NCI-H2171 treated with DMSO at 0.1 percent for 48 hours (cell line): ENCODE measurements at places on chromosomes 3 and 15.

DNA sequence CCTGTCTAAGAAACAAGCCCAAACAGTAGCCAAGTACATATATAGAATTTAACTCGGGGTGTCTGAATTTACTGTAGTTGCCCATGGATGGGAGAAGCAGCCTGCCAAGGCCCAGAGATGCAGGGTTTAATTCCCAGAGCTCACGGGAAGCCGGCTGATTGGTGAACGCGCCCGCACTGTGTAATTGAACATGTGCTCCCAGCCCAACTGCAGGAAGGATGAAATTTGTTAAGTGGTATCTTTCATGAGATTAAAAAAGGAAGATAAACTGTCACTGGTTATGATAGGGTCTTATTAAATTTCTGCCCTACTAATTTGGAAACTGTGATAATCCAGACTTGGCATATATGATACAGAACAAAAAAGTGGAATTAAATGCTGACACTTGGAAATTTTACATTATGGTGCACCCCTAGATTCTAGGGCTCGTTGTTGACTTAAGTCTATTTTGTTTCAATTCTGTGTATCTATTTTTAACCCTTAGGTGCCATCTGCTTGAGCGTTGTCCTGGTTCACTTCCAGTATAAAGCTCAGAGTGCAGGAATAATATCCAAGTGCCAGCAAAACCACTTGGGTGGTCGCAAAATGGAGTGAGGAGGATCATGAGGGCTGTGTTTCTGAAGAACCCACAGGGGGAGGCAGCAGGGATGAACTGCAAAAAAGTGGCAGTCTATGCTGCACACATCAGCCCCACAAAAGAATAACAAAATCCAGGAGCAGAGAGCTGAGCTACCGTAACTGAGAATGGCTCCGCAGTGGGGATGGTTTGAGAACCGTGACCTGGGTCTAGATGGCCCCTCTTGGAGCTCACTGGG lies 13.8 kb upstream of the TMC3 start:
- DNase-seq = no peak

DNA sequence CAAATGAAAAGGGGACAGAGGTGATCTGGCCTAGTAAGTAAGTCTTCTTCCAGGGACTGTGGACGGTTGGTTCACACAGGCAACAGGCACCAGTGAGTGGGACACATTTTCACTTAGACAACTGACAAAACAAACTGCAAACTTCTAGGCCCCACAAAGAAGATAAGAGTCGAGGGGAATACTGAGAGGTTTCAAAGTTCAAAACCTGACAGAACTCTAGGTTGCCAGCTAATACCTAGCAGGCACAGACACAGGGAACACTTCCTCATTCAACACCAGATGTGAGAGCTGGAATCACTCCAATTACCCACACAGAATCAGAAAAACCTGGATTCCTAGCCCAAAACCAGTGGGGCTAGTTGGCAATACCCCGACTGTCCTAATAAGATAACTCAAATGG lies 621.7 kb downstream of the ZPLD1 start:
- no peak for DNase-seq

- no peak for DNase-seq
These were observed 17.0 kb upstream of the OR5K1 start for GRCh38 chr3:98445949-98446406.

DNA sequence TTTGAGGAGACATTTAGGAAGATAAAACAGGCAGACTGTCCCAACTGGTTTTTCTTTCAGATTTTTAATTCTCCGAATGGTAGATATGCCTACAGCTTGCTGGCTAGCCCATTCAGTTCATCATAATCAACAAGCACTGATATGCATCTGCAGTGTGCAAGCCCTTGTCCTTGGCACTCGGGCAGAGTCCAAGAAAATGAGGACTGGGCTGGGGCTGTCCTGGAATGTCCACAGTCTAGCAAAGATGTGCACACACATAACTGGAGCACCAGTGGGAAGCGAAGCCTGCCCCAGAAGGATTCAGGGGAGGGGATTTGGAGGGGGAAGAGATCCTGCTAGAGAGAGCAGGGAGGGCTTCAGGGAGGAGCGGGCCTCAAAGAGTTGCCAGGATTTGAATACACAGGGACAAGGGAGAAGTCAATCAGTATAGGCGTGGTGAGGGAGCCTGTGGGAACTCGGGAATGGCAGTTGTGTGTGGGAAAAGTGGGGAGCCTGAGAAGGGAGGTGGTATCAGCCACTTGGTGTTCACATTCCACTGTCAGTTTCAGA lies 8.7 kb downstream of the FAH start:
- no peak for DNase-seq

DNA sequence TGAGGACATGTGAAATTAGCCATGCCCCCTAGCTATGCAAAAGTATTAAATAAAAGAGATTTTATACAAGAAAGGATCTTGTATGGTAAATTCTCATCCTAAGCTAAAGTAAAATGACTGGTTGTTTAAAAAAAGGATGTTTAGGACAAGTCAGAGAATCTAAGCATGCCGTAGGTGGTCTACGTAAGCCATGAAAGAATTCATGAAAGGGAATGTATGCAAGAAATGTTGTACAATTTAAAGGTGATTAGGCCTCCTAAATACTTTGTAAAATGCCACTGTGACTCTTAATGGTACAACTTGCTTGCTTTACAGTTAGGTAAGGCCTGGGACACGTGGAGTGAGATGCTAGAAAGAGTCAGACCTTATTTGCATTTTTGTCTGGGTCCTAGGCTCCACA lies 209.0 kb downstream of the EFHB start:
- DNase-seq = no peak

GRCh38 chr3:151859233-151859673 lies 14.2 kb upstream of the SUCNR1 start:
- no peak for DNase-seq

GRCh38 chr15:92149465-92149864 lies 244.2 kb upstream of the ST8SIA2 start:
- DNase-seq = no peak

DNA sequence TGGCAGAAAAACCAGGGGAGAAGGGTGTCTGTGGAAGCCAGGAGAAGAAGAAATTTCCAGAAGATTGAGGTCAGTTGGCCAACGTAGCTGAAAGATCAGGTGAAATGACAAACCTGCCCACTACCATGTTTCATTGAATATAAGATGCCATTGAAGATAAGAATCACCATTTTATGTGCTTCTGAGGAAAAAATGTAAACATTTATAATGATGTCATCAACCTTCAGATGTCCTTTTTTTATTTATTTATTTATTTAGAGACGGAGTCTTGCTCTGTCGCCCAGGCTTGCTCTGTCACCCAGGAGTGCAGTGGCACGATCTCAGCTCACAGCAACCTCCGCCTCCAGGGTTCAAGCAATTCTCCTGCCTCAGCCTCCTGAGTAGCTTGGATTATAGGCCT lies 4.9 kb upstream of the PODXL2 start:
- no peak for DNase-seq

DNA sequence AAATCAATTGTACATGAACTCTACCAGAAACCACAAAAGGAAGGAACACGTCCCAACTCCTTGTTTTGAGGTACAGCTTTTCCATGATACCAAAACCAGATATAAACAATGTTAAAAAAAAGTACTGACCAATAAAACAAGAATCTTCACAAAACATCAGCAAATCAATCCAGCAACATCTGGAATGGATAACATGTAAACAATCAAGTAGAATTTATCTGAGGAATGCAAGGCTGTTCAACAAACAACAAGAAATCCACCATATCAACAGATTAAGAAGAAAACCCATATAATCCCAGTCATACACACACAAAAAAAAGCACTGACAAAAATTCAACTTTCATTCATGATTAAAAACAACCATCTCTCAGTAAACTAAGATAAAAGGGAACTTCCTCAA lies 26.7 kb downstream of the TJP1 start:
- no peak for DNase-seq

- no peak for DNase-seq
These were observed 13.4 kb downstream of the DZIP3 start for GRCh38 chr3:108602935-108603294.

- DNase-seq = no peak
These were observed 14.6 kb downstream of the HDAC11 start for GRCh38 chr3:13494463-13495350.

DNA sequence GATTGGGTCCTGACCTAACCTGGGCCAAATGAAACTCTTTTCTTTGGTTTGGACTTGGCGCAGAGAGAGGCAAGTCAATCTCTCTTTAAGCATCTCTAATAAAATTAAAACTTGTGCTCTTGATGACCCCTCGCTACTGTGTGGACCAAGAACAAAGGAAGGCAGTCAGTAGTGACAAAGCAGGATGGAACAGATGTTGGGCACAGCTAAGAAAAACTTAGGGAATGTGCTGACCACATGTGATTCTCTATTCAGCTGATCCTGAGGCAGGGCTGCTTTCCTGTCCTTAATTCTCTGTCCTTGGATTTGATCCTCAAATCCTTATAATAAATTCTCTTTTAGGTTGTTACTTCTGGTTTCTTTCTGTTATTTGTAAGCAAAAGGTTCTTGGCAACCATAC lies 259.9 kb downstream of the ZIC1 start:
- DNase-seq = no peak

DNA sequence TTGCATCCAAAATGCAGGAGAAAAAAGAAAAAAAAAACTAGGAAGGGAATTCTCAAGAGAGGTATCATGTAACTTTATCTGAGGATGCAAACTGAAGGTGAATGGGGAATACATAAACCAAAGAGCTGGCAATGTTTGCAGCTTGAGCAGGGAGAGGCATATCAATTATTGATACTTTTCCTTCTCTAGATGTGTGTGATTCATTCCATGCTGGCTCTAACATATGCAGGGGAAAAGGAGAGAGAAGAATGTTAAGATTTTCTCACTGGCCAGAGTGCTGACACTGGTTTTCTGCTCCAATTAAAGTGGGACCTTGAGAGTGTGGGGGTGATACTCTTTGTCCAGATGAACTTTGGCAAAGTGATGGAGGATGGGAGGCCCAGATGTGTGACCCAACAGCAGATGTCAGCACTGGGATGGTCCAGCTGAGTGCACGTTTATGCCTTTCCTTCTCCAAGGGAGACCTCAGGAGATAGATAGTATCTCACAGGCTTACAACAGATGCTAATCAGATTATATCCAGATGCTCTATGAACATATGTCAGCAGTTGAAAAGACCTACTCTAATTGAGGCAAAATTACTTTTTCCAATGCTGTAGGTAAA lies 50.0 kb upstream of the PSMD6 start:
- DNase-seq = peak; percentile 71

- no peak for DNase-seq
These were observed 20.2 kb downstream of the ILDR1 start for GRCh38 chr3:122001892-122002291.

GRCh38 chr15:57220205-57220604 lies 156.1 kb upstream of the CGNL1 start:
- DNase-seq = peak; percentile 63

DNA sequence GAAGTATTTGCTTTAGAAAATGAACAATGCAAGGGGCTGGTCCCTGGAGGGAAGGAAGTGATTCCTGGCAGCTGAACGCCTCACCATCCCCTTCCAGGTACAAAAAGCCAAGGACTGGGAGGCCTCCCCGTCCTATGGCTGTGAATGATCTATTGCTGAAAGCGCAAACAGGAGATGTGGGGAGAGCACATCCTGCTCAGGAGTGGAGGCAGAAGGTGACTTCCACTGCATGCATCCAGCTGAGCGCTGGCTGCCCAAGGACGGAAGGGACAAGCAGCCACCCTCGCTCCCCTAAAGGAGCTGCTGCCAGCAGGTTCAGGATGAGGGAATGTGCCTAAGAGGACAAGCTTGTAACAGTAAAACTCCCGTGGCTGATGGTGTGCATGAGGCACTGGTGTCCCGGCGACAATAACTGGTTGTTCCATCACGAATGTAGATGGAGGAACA lies 41.4 kb downstream of the ABTB1 start:
- DNase-seq = no peak

DNA sequence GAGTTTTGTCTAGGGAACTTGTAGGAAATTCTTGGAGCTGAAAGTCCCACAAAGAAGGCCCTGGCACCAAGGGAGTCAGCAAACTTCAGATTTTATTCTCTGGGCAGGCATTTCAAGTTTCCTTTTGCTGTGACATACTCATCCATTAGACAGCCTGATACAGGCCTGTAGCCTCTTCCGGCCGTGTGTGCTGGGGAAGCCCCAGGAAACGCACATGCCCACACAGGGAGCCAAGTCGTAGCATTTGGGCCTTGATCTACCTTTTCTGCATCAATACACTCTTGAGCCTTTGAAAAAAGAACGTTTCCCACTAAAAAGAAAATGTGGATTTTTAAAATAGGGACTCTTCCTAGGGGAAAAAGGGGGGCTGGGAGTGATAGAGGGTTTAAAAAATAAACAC lies 15.0 kb downstream of the TIGIT start:
- DNase-seq = no peak

- DNase-seq = no peak
These were observed 3.4 kb upstream of the MITF start for GRCh38 chr3:69735893-69736292.

DNA sequence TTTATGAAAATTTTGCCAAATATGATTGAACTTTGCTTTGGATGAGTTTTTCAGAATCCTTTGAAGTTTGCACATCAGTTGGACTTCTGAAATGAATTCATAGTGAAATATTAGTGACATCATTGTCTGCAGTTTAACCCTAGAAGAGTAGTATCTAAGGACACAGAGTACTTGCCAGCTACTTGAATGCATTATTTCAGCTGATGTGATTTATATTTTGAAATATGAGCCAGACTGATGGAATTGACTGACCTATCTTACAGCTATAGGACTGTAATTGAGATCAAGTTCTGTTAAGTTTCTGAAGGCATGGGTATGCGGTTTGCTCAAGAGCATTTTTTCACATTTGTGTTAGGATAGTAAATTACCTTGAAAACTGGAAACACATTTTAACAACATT lies 51.2 kb downstream of the LYSMD4 start:
- no peak for DNase-seq

GRCh38 chr3:143643905-143644304 lies 204.4 kb downstream of the SLC9A9 start:
- no peak for DNase-seq

GRCh38 chr15:63469190-63469589 lies 35.2 kb upstream of the USP3 start:
- DNase-seq = no peak

DNA sequence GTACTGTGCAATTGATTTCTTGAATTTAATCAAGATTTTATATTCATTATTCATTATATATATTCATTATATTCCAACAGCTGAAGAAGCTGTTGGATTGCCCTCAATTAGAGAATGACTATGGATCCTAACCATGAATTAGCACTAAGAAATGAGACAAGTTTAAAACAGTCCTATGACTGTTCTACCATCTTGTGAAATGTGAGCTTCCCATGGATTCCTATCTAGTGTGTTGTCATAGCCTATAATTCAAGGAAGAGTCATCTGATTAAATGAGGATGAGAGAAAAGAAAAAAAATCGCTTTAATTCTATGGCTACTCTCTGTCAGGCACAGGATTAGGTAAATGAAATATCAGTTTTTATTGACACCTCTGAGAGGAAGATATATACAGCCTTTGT lies 696.6 kb upstream of the NAALADL2 start:
- DNase-seq = no peak
